ENCODE measurements at places on chromosomes 12 and 14. TPM values are rescaled to one million over a fixed set of nuclear protein-coding genes. Genes with fewer than 3 reads are reported as not detected.

CMA1 gene
- total RNA-seq, result not detected

MAP3K9 gene
- total RNA-seq, result 1.4 TPM

RTL1 gene
- under 0.01 TPM for total RNA-seq

RPGRIP1 gene
- not detected for total RNA-seq

RNU4-1 gene
- total RNA-seq, result under 0.01 TPM

ASPG gene
- not detected for total RNA-seq

TAS2R9 gene
- total RNA-seq, result 0.30 TPM

NEUROD4 gene
- not detected for total RNA-seq

DENND5B gene
- 15.7 TPM for total RNA-seq

CELA1 gene
- total RNA-seq, result not detected

EIF2S3B gene
- 0.59 TPM for total RNA-seq

Data from smooth muscle cell of the umbilical artery (primary cell).